Smooth muscle cell of the coronary artery (primary cell): ENCODE measurements at places on chromosomes 6 and 20. TPM values are rescaled to one million over a fixed set of nuclear protein-coding genes. Genes with fewer than 3 reads are reported as not detected.

CYP21A2 gene
- total RNA-seq, result 0.08 TPM in 1 of 2 replicates, not detected in the other

EYS gene
- total RNA-seq, result under 0.01 TPM in 1 of 2 replicates, not detected in the other

ZC2HC1B gene
- total RNA-seq, result not detected in 2 replicates

IDH3B gene
- total RNA-seq, result 97.0 and 141 TPM in 2 replicates

SNAP91 gene
- total RNA-seq, result under 0.01 TPM in 1 of 2 replicates, not detected in the other

MBOAT1 gene
- 1.3 and 5.3 TPM in 2 replicates for total RNA-seq

SRMS gene
- total RNA-seq, result not detected in 2 replicates

EDN3 gene
- not detected in 2 replicates for total RNA-seq

ZSCAN9 gene
- 4.2 and 9.8 TPM in 2 replicates for total RNA-seq

LY6G6D gene
- not detected in 2 replicates for total RNA-seq

MATN4 gene
- total RNA-seq, result 0.23 TPM in 1 of 2 replicates, not detected in the other

ACTL10 gene
- total RNA-seq, result 1.5 and 2.8 TPM in 2 replicates

LHFPL5 gene
- not detected in 2 replicates for total RNA-seq

ANGPT4 gene
- not detected in 2 replicates for total RNA-seq

SUMO4 gene
- total RNA-seq, result 0.70 and 1.1 TPM in 2 replicates

IMPG1 gene
- under 0.01 TPM in 1 of 2 replicates, not detected in the other for total RNA-seq

RAB32 gene
- total RNA-seq, result 37.9 and 108 TPM in 2 replicates

RWDD2A gene
- 2.6 and 7.1 TPM in 2 replicates for total RNA-seq

MAP7 gene
- total RNA-seq, result 0.23 and 0.82 TPM in 2 replicates

RIMS1 gene
- 3.2 and 3.5 TPM in 2 replicates for total RNA-seq

SLC17A3 gene
- not detected in 2 replicates for total RNA-seq
